ENCODE measurements at places on chromosomes 1 and 21.
A peak's percentile ranks its signal among the peaks of the same experiment; 100 is the strongest.

GRCh38 chr1:200962631-200963030 lies 60.9 kb downstream of the KIF21B start:
- no peak for DNase-seq

DNA sequence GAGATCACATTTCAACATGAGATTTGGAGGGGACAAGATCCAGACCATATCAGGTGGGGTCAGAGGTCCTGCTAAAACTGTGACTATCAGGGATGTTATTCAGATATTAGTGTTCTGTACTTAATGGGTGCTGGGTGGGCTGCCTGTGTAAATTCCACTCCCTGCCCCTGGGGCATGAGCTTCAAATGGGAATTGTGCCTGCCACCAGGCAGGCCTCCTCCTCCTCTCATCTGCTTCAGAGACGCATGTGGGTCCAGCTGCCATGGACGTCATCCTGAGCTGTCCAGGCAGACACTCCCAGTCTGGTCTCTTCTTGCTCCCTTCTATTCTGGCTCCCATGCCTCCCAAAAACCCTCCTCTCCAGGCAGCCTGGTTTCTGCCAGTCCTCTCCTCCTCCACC lies 10.4 kb downstream of the QSOX1 start:
- DNase-seq = no peak

GRCh38 chr1:79264975-79265818 lies 258.7 kb upstream of the ADGRL4 start:
- DNase-seq = no peak

DNA sequence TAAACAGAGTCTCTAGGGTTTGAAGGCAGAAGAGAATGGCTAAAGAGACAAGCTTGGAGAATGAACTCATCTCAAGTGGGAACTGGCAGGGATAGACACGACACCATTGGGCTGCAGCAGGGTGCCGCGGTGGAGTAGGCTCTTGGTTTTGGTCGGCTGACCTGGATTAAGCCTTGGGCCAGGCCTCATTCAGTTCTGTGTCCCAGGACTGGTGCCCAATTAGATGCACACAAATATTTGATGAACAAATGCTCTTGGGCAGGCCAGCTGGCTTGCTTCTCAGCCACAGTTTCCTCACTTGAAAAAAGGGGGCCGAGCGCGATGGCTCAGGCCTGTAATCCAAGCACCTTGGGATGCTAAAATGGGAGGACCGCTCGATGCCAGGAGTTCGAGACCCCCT lies 53.4 kb upstream of the CITED4 start:
- DNase-seq = no peak

DNA sequence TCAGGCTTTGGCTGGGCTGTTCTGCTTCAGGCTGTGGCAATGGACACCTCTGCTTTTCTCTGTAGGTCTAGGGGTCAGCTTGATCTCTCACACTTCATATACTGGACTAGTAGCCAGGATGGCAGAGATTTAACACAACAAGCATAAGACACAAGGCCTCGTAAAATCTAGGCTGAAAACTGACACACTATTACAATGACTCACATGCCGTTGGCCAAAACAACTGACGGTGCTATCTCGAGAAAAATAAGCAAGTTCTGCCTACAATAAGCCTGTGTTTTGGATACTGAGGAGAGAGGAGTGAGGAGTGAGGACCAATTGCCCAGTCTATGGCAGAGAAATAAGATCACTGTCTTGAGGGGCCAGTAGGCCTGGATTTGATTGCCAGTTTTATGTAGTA lies 840.7 kb upstream of the ADAMTS5 start:
- no peak for DNase-seq

DNA sequence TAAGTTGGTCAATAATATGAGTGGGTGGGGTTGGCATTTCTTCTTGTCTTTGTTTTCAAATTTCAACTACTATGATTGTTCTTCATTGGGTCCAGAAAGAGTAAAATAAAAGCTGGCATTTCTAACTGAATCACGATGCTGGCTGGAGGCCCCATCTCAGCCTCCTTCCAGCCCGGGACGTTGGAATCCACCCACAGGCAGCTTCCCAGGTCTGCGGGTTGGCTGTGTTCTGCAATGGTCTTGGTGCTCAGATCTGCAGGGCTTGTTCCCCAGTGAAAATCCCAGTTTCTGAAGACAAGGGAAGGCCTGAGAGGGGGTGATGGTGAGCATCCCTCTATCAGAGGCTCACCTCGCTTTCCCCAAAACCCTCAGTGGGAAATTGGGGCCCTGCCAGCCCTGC lies 54.7 kb upstream of the ARHGEF16 start:
- DNase-seq = no peak

DNA sequence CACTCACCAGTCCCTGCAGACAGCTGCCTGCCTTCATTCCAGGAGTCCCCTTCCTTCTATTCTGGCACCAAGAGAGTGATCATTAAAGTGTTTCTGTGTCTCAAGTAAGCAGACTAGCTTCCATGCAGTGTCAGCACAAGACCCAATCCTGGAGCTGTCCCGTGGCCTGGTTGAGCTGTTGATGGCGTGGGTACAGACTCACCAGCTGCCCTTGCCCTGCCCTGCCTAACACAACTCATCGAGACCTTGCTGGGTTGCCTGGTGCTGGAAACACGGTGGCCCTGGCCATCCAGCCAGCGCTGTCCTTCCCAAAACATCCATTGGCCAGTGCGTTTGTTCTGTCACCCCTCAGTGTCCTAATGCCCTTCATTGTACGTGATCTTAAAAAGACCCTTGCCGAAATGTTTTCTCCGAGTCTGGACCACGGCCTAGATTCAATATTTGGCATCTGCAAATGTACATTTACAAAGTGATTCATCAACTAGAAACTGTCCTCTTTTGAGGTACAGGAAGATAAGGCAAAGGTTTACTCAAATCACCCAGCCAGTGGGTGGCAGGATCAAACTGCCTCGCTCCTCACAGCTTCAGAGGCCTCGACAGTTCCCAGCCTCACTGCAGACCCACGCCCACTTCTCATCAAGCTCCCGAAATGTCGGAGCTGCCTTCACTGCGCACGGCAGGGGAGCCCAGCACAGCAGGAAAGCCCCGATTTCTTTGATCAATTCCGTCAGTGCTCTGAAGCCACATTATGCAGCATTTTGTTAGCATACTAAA lies 494.2 kb downstream of the KIF26B start:
- DNase-seq = no peak

DNA sequence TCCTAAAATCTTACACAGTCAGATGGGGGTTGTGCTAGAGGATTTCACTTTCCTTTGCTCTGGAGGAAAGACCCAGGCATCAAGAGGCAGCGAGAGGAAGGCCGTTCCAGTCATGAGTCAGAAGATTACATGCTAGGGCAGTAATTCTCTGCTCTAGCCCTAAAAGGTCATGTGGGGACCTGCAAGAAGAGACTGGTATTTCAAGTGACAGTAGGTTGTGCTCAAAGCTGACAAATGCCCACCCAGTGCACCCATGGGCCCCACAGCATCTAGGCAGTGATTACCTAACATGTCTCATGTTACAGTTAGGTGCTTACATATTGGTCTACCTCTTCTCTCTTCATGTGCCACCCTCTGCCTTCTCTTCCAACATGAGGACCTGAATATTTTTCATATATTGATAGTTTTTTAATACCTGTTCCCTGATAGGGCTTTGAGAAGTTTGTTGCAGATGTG lies 99.7 kb upstream of the BEND5 start:
- no peak for DNase-seq

DNA sequence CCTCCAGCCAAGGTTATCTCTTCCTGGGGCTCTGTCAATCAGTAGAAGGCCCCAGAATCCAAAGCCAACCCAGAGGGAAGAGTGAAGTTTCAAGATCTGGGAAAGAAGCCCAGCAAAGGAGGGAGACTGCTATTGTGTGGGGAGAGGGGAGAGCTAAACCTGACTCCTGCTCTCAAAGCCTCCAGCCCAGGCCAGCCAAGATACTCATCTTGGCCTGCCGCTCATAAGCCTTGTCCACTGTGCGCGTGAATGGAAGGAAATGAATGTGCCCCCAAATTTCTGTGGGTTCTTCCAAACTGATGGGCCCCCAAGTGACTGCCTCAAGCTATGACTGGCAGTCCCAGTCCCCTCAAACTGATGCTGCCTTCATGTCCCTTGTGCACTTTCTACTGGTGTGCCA lies 2.0 kb downstream of the PLXNA2 start:
- DNase-seq = no peak

GRCh38 chr1:167620002-167620401 lies 10.0 kb upstream of the RCSD1 start:
- DNase-seq = no peak

- DNase-seq = no peak
Measured at GRCh38 chr1:156391701-156392100, 22.7 kb downstream of the RHBG start.

DNA sequence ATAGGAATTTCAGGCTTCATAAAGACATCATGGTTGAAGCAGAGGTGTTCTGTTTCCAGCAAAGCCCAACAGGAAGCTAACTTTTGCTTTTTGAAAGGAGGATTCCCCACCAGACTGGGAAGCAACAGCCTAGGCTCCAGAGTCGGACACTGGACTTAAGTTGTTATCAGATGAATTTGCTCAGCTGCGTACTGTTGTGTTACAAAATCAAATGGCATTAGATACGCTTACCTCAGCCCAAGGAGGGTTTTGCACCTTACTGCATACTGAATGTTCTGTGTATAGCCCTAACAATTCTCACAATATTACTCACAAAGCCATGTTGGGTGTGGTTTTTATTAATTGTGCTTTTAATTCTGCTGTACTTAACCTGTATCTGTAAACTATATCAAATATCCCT lies 547 bp upstream of the CHIA start:
- DNase-seq = no peak

- DNase-seq = no peak
Measured at GRCh38 chr1:84892705-84893618, at the start of gene LPAR3. Gene LPAR3, minus strand, starts transcription at chr1:84893206. Its CDS starts 27,086 bp downstream, at chr1:84866120.

- DNase-seq = no peak
Measured at GRCh38 chr1:23827717-23828116, 2.5 kb upstream of the HMGCL start.

GRCh38 chr1:236052232-236052993 lies 12.5 kb downstream of the NID1 start:
- no peak for DNase-seq

- DNase-seq = peak; percentile 29
Measured at GRCh38 chr1:200951016-200951415, 56.3 kb downstream of the INAVA start.

GRCh38 chr1:54839824-54840223 lies 38.7 kb upstream of the TTC22 start:
- no peak for DNase-seq

GRCh38 chr21:32708069-32708468 lies 19.7 kb downstream of the SYNJ1 start:
- DNase-seq = no peak

GRCh38 chr1:231021540-231022031 lies 18.5 kb downstream of the FAM89A start:
- no peak for DNase-seq

DNA sequence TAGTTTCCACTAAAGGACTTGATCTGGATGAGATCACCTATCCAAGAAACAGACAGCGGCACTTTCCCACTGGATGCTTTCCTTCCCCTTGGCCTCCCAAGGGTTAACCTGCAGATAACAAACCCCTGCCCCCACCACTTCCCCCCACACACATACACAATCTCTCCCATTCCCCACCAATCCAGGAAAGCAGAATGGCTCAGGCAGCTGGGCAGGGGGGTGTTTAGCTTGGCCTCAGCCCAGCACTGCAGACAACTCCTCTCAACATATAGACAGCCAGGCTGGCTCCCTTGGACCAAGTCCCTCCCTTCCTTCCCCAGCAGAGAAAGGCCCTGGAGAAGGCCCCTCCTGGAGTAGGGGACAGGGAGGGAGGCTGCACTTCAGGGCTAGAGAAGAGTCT lies 24.6 kb downstream of the PLEKHA6 start:
- DNase-seq = no peak

DNA sequence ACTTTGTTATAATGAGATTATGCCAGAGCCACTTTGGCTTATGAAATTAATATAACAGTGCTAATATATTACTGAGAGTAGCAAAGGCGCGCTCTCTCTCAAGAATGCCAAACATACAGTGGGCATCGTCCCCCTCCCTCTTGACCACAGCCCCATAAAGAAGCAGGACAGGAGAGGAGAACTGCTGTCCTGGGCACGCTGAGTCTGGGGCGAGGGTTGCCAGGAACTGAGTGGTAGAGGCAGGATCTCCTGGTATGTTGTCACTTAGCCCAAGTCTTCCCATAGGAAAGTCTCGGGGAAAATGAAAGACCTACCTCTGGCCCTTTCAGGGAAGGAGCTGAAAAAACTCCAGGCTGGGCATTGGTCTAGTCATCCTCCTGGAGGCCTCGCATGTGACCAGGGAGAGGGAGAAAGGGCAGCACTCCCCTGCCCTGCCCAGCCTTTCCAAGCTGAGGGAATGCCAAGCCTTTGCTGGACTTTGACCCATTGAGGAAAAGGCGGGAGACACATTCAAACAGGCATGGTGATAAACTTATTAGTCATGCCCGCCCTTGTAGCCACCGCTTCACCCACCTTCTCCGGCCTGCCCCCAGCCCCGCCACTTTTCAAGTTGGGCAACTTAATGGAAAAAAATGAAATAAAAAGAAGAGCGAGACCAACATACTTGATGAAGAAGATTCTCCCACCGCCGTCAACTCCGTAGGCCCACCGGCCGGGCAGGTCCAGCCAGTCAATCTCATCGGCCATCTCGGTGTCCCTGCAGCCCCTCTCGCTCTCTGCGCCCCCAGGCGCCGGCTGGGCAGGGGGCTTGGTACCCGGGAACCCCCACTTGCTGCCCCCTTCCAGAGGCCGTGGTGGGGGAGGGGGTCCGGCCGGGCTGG lies 17.4 kb upstream of the PLEKHA6 start:
- DNase-seq = no peak

- no peak for DNase-seq
Measured at GRCh38 chr1:166328956-166329355, 162.2 kb upstream of the FAM78B start.

DNA sequence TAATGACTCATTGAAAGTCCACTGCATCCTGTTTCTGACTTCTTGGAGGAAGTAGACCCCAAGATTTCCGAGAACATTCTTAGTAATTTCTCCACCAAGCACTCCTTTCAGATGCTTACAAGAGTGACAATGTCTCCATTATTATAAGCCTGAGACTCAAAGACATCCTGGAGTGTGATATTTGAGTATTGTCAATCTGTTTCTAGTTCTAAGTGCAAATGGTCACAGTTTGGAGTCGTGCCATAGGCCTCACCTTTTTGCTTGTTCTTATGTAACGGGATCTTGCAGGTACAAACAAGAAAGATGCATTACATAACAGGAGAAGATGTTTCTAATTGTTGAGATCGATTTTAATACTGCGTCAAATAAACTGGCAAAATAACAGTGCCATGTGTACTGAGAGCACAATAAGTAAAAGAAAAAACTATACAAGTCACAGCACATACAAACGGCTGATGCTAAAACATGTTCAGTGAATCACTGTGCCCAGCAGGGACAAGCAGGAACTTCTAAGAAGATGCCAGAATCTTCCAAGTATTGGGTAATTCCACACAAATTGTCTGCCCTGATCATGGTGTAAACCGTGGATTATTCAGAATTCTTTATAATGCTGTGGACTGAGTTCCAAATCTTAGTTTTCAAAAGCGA lies 54.1 kb downstream of the CD2 start:
- DNase-seq = no peak

- no peak for DNase-seq
Measured at GRCh38 chr1:117964290-117965038, 34.9 kb downstream of the WDR3 start.

- DNase-seq = no peak
Measured at GRCh38 chr1:31434101-31434871, 21.3 kb downstream of the SERINC2 start.

All from HS-5 (cell line).